Head of caudate nucleus (tissue), 42 donors: ENCODE measurements at places on chromosomes 2 and 18.

GRCh38 chr2:105038383-105039061, 653 bp downstream of the MRPS9 start:
- no peak for DNase-seq

DNA sequence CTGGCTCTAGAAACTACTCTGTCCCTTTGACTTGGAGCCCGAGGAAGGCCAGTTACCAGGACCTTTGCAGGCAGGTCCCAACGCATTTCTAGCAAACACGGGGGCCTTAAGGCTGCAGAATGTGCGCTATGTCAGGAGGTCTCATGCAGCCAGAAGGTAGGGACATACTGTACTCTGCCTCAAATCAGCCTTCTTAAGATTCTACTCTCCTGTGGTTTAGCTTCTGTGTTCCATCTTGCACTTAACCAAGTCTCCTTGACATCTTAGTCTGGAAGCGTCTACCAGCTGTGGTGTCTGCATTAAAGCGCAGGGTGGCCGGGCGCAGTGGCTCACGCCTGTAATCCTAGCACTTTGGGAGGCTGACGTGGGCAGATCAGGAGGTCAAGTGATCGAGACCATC, 65.5 kb downstream of the STEAP3 start:
- no peak for DNase-seq

GRCh38 chr2:229930656-229931055, 8.4 kb downstream of the FBXO36 start:
- no peak for DNase-seq

DNA sequence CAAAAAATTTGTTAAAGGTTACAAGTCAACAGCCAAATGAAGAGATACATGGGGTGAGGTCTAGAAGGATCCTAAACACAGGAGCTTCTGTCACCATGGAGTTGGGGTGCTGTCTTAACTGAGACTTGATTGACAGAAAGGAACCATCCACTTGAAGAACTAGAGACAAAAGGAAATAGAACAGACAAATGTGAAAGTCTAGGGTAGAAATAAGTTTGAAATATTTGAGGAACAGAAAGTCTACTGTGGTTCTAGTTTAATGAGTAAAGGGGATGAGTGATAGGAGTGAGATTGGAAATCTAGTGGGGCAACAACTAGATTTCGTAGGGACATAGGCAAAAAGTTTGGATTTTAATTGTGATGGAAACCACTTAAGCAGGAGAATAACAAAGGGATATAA, 18.7 kb downstream of the RBBP8 start:
- DNase-seq: no peak

DNA sequence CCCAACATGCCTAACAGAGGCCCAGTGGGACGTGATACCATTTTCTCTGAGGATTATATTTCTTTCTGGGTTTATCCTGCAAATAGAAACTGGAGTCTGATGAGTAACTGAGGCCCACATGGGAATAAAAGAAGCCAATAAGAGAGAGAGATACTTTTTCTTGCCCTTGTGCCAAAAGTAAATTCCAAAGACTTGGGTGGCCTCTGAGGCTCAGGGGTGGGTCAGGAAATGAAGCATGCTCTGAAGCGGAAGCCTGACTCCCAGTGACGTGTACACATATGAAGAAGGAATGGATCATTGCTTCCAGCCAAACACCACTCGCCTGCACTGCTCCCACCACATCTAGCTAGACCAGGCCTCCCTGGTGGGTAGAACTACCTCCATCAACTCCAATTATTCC, 273.6 kb upstream of the NCKAP5 start:
- no peak for DNase-seq

GRCh38 chr18:73942081-73942625, 205.5 kb downstream of the FBXO15 start:
- no peak for DNase-seq

- no peak for DNase-seq
Observed at GRCh38 chr2:42137125-42137841, 31.9 kb upstream of the EML4 start.

DNA sequence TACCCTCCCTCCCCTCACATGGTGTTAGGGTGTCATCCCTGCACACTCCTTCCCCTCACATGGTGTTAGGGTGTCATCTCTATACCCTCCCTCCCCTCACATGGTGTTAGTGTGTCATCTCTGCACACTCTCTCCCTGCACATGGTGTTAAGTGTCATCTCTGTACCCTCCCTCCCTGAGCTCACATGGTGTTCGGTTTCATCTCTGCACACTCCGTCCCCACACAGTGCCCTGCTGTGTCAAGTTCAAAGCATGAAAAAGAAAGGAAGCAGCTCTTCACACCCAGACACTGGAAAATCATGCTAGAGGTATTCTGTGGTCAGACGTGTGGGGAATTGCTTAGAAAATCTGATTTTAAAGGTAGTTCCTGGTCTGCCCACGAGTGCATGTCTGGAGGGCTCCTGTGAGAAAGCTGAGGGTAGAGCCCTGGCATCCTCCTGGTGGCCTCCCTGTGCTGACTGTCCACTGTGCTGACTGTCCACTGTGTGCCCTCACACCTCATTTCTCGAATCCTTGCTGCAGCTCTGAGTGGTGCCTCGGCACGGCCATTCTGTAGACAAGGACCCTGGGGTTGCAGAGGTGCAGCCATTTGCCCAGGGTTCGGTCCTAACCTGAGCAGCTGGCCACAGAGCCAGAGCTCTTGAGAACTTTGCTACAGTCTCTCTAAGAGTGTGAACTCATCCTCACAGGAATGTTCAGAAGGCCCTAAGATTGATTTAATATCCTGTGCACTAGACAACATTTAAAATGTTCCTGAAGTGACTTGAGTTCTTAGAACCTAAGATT, 69.1 kb upstream of the NFATC1 start:
- no peak for DNase-seq

DNA sequence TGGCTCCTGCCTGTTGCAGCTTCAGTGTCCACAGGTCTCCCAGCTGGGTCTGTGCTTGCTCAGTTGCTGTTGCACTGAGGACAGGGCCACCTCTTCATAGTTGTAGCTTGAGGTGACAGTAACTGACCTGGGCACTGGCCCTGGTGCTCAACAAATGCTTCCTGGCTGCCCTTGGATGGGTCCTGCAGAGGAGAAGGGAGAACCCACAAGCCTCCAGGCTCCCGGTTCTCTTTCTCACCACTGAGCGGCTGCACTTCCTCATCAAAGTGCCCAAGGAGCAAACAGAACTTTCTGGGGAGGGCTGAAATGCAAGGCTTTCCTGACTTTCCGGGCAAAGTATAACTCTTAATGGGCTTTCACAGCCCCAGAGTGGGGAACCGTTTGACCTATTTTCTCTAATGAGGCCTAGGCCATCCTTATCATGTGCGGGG, 38.7 kb downstream of the LCT start:
- DNase-seq: no peak

DNA sequence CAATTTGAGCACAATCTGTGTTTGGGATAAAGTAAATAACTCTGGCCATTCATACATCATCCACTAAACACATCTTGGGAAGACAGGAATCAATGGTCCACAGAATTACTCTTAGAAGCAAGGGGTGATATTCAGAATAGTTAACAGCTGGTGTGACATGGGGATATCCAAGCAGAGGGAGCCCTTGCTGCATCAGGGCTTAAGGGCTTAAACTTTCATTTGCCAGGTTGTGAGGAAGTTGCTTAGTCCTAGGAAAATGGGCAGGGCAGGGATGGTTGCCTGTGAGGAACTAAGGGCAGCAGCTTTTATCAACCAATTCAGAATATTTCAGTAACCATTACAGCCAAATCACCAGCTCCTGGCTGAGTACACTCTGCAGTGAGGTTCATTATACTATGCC, 2.0 kb upstream of the ITGA6 start:
- DNase-seq: no peak

GRCh38 chr2:99150706-99151105, 4.0 kb downstream of the TSGA10 start:
- no peak for DNase-seq

- no peak for DNase-seq
Observed at GRCh38 chr2:150484461-150485021, 2.9 kb downstream of the RND3 start.

- peak; percentile 33 for DNase-seq
Observed at GRCh38 chr2:230924470-230925341, at the start of gene GPR55. Gene GPR55 (minus strand): TSS chr2:230925242. CDS start chr2:230910962, 14,280 bp downstream.

DNA sequence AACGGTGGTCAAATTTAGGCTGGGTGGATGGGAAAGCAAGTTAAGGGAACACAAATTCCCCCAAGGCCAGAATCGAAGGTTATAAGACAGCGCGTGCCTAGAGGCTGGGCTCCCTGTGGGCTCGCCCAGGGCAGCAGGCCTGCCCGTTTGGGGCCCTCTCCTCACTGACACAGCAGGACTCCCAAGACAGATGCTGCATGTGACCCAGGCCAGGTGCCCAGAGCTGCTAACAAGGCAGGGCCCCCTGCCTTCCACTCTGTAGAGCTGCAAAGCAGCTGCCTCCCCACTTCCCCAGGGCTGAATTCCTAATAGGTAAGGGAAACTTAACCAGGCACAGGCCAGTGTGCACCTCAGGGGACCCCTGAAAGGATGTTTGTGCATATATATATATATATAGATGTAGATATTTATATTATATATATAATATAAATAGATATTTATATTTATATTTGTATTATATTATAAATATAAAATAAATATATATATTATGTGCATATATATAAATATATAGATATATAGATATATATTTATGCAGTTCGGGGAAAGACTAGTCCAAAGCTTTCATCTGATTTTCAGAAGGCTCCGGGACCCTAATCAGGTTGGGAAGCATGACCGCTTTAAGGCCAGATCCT, 43.7 kb downstream of the TMEM37 start:
- DNase-seq: no peak

DNA sequence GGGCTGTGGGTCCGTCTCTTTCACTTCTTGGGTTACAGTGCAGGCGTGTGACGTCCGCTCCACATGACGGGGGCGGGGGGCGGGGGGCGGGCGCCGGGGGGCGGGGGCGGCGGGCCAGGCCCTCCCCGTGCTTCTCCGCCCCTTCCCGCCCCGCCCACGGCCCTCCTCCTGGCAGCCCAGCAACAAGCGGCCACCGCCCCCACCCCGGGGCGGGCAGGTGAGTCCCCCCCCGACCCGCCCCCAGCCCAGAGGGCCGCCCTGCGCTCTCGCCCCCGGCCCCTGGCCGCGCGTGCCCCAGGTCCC, 3.6 kb downstream of the ZNF516 start:
- peak; percentile 55 for DNase-seq

GRCh38 chr2:1972422-1972821, 228.1 kb upstream of the PXDN start:
- DNase-seq: peak; percentile 74

GRCh38 chr18:44627280-44627679, 53.4 kb upstream of the SETBP1 start:
- DNase-seq: no peak

- DNase-seq: no peak
Observed at GRCh38 chr2:170723446-170723958, 8.4 kb downstream of the SP5 start.

DNA sequence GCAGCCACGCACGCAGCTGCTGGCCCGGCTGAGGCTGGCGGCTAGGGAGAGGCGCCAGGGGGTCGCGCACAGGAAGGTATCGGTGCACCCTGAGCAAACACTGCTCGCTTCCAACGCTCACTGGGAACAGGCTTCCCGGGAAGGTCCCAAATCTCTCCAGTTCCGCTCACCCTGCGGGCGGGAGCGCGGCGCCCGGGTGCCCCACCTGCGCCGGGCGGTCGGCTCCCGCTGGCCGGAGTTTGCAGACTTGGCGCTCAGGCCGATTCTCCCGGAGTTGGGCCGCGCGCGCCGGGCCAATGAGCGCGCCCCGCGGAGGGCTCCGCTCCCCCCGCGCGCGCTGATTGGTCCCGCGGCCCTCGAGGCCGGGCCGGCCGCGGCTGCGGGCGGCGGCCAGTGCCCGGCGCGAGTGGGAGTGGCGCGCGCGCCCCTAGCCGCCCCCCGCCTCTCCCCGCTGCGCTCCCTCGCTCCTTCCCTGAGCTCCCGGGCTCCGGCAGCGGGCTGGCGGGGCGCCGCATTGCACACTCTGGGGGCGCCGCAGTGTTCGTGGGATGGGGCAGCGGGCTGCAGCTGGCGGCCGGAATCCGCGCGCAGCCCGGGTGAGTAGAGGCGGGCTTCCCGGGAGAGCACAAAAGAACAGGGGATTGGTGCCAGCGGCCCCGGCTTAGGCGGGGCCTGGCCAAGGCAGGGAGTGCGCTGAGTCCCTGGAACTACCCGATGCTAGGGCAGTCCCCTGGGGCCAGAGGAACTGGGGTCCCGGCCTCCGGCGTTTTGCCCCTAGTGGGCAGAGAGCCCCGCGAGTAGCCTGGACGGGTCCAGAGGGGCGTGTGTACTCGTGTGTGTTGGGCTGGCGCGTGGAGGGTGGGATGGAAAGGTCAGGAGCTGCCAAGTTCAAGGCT, at the start of gene LYPD6:
Gene LYPD6, plus strand, starts transcription at position 461 of the 896 bp plus-strand sequence. CDS start 107,122 bp downstream, outside the sequence.
- DNase-seq: peak; percentile 71

DNA sequence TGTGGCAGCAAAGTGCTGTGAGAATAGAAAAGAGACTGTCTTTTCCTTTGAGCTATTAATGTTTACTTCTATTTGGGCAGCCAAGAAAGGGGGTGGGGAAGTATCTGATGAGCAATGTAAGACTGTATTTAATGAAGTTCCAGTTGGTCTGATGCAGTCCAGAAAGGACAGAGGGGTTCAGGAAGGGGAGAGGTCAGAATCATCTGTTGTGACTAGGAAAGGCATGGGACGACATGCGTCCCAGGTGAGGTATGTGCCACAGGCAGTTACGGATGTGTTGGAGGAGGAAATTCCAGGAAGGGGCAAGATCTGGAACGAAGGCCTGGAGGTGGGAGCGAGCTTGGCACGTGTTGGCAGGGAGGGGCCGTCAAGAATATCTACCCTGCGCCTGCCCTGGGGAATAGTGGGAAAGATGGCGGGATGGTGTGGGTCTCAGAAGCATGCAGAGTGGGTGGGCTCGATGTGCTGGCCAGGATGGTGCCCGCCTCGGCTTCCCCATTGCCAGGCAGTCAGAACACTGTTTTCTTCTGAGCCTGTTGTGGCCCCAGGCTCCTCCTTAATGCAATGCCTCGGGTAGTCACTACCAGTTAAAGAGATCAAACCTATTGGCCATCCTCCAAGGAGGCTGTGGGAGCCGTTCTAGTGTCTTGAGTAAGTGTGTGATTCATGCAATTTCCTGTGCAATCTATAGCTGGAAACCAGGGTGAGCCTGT, 57.8 kb upstream of the TXNDC2 start:
- DNase-seq: no peak

DNA sequence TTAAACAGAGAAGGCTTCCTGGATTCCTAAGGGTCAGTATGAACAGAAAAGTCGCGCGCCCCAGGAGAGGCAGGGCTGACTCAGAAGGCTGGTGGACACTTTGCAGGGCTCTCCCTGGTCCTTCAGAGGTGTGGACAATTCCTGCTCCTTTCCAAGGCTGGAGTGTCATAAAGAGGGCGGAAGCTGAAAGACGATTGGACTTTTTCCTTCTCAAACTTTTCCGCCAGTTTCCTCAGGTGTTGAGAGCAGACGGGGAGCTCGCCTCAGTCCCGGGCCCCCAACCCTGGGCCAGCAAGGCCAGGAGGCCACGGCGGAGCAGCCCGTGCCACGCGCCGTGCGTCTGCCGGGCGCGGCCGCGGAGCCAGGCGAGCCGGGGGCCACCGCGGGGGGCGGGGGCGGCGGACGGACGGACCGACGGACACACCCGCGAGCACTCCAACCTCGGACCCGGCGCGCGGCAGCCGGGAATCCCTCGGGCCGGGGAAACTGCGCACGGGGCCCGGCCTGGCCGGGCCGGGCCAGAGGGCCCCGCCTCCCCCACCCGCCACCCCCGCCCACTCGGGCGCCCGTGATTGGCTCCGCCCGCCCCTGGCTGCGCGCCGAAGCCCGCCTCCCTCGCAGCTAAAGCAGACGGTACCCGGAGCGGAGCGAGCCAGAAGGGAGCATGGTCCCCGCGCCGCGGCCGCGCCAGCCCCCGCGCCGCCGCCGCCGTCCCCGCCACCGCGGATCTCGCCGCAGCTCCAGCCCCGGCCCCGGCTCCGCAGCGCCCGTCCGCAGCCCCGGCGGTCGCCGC, at the start of gene KLHL29:
Gene KLHL29, plus strand, starts transcription at position 629 of the 793 bp plus-strand sequence. CDS start 177,018 bp downstream, outside the sequence.
- peak; percentile 78 for DNase-seq
